ENCODE measurements at places on chromosomes 13 and 19. TPM values are rescaled to one million over a fixed set of nuclear protein-coding genes. Genes with fewer than 3 reads are reported as not detected.

The FSTL3 gene
- 215 TPM for total RNA-seq

The CNFN gene
- total RNA-seq, result 39.9 TPM

The B3GNT8 gene
- total RNA-seq, result not detected

The PEX11G gene
- 2.1 TPM for total RNA-seq

The NDUFS7 gene
- 65.2 TPM for total RNA-seq

The POU2F2 gene
- 0.67 TPM for total RNA-seq

The USHBP1 gene
- total RNA-seq, result 0.07 TPM

The CEBPA gene
- total RNA-seq, result 5.1 TPM

The SIGLEC7 gene
- not detected for total RNA-seq

The ZNF579 gene
- 21.6 TPM for total RNA-seq

The RDH8 gene
- total RNA-seq, result 0.24 TPM

The CATSPERD gene
- total RNA-seq, result not detected

The NLRP8 gene
- not detected for total RNA-seq

The CYP2F1 gene
- total RNA-seq, result not detected

The ZNF568 gene
- 0.84 TPM for total RNA-seq

The ZNF805 gene
- total RNA-seq, result 1.5 TPM

The FCAR gene
- total RNA-seq, result not detected

The PTPRS gene
- total RNA-seq, result 41.9 TPM

The OSCAR gene
- total RNA-seq, result 0.15 TPM

The CCDC70 gene
- total RNA-seq, result not detected

The ZNF540 gene
- total RNA-seq, result 0.05 TPM

The CLEC11A gene
- 9.7 TPM for total RNA-seq

The CACNG8 gene
- 1.2 TPM for total RNA-seq

The LRFN3 gene
- 27.6 TPM for total RNA-seq

Data from A549 treated with dexamethasone at 1 μM for 4 hours (cell line).